ENCODE measurements at places on chromosomes 4 and X.
A peak's percentile ranks its signal among the peaks of the same experiment; 100 is the strongest.

GRCh38 chr4:85406185-85406584, 68.8 kb upstream of the ARHGAP24 start:
- no peak for DNase-seq

GRCh38 chrX:68833855-68834331, 5.1 kb downstream of the EFNB1 start:
- DNase-seq, result no peak

DNA sequence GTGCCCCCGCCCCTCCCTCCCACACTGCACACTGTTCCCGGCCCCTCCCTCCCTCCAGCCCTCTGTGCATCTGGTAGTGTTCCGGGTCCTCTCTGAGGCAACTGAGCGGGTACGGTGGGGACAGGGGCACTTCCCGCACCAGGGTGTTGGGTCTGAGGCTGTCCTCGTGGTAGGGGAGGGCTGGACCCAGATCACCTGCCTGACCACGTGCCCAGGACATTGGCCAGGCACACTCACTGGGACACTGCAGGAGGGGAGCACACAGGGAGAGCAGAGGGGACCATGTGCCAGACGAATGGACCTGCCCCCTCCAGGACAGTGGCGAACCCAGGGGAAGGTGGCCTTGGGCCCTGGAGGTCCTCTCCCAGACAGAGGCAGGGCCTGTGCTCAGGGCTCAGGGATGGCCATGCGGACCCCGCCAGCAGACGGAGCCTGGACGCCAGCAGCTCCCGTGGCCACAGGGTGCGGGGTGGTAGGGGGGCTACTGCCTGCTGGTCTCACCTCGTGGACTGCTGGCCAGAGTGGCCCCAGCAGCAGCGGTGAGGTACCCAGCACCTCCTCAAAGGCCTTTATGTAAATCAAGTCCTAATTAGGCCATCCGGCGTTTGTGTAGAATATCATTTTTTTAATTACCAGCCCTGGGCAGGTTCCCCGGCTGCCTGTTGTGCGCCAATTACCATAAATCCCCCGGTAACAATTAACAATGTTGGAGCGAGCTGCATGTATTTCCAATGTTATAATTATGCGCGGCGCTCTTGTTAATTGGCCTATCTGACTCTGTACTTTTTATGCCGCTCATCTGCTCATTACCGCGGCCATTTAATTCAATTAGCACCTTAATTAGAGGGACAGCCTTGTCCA, 106.9 kb downstream of the FAM53A start:
- no peak for DNase-seq

DNA sequence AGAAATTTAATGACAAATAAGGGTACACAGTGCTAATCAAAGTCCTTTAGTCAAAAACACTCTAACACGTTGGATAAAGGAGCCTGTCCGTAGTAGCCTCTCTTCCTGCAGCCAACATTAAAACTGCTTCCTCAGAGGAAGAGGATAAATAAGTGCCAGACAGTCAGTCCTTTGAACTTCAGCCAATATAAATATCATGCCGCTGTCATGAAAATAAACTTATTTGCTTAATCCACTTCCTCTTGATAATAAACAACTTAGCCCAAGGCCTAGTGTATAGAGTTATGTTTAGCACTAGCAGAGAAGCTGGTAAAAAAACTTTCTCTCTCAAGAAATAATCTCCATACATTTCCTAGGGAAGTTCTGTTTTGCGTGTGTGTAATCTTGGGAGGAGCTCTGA, 196.7 kb downstream of the HS3ST1 start:
- peak; percentile 53 for DNase-seq

DNA sequence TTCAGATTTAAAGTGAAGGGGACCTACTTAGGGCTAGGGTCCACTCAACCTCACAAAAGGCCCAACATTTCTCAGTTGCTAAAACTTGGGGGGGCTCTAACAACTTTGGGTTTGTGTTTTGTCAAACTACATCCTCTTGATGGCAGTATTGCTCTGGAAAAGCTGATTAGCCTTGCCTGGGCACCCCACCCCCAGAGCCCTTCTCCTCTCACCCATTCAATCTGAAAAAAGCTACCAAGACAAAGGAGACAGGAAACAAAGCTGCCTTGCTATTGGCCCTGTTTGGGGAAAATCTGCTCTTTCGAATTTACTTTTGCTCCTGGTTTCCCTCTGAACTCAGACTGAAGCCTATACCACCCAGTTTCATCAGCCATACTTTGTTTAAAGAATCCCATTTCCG, 195.2 kb upstream of the STK26 start:
- peak; percentile 53 for DNase-seq

GRCh38 chrX:101787934-101788333, 128.3 kb upstream of the ARMCX2 start:
- DNase-seq, result no peak

DNA sequence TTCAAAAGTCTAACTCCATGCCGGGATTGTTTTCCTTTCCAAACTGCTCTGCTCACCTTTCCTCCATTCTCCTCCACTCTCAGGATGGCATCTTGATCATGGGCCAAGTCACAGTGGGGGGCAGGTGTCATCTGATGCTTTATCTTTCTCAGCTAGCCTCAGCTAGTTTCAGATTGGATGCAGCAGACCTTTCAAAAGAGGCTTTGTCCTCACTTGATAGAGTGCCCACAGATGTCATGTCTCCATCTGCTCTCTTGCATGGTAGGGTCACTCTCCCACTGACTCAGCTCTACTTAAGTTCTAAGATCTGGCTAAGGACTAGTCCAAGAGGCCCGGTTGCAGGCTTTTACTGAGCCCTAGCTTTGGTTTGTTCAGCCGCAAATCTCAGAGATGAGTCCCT, 341.8 kb upstream of the GALNT7 start:
- DNase-seq, result no peak

- DNase-seq, result no peak
Measured at GRCh38 chr4:40812856-40813255, 63.1 kb downstream of the NSUN7 start.

- no peak for DNase-seq
Measured at GRCh38 chr4:1047976-1048772, 36.7 kb downstream of the FGFRL1 start.

- no peak for DNase-seq
Measured at GRCh38 chrX:76420237-76420636, 7.3 kb upstream of the MAGEE1 start.

DNA sequence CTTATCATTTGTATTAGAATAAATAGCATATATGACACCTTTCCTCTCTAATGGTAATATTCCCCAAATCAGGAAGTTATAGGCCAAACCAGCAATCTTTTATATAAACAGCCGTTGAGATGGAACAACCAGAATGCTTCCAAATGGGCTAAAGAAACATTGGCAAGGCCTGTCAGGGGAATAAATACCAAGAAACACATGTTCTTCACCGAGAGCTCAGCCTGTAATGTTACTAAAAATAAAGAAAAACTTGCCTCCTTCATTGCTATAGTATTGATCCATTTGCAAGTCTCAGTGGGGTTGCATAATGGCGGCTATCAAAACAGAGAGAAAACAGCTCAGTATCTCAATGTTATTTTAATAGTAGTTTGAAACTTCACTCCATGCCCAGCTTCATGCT, 104.9 kb downstream of the FAM13A start:
- no peak for DNase-seq

DNA sequence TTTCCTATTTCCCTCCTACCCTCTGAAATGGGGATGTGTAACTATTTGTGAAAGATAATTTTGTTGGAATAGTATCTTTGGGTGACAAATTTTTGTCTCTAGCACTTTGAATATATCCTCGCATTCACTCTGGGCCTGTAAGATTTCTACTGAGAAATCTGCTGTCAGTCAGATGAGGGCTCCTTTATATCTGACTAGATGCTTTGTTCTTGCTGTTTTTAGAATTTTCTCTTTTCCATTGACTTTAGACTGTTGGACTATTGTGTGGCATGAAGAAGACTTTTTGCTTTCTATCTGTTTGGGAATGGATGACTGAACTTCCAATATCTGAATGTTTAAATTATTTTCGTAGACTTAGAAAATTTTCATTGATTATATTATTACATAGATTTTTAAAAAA, 54.2 kb upstream of the GRID2 start:
- DNase-seq, result no peak

- no peak for DNase-seq
Measured at GRCh38 chr4:102439236-102439614, 61.9 kb upstream of the NFKB1 start.

DNA sequence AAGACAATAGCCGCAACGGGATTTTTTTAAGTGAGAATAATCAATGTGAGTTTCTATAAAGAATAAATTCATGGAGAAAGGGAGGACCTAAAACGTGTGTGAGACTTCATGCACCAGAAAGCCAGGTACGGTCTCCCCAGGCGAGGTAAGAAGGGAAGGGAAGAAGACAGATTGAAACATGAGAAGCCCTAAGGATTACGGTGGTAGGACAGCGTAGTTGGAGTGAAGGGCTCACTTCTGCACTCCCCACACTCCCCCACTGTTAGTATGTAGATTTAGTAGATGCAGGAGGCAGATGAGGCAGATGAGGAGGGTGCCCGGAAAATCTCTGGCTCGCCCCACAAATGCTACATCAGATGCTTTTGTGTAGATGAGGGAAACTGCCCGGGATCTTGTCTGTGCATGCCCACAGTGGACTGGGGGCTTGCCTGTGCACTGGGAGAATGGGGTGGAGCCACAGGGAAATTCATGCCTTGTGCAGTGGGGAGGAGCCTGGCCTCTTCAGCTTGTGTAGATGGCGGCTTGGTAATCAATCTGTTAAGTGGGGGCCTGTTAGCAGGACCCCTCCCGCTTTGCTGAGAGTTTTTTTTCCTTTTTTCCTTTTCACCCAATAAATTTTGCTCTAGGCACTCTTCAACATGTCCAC, 1544.5 kb upstream of the TENM3 start:
- DNase-seq, result no peak

GRCh38 chr4:2313366-2313765, 51.5 kb upstream of the MXD4 start:
- no peak for DNase-seq

GRCh38 chrX:154074199-154074598, 23.3 kb downstream of the MECP2 start:
- DNase-seq, result no peak

GRCh38 chrX:25290132-25290531, 274.4 kb upstream of the ARX start:
- DNase-seq, result no peak

- DNase-seq, result no peak
Measured at GRCh38 chr4:147340111-147340510, 140.8 kb upstream of the EDNRA start.

GRCh38 chr4:74206088-74206825, 48.3 kb downstream of the MTHFD2L start:
- no peak for DNase-seq

DNA sequence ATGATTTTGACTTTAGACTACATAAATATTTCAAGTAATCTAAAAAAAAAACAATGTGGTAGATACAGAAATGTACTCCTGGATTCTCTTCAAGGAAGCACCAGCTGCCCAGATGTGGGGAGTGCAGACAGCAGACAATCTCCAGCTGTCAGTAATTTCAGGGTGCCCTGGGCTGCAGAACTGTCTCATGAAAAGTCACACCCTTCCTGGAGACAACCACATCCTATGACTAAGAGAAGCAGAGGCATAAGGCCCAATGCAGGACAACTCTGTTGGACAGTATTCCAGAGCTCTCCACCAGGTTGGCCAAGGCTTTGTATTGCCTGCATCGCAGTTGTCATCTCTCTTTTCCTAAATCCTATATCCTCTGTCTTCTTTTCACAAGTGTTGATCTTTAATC, 34.4 kb upstream of the BLTP1 start:
- DNase-seq, result no peak

- DNase-seq, result no peak
Measured at GRCh38 chr4:146105464-146105863, 70.1 kb upstream of the LSM6 start.

- no peak for DNase-seq
Measured at GRCh38 chr4:159434114-159434870, 331.4 kb downstream of the RAPGEF2 start.

DNA sequence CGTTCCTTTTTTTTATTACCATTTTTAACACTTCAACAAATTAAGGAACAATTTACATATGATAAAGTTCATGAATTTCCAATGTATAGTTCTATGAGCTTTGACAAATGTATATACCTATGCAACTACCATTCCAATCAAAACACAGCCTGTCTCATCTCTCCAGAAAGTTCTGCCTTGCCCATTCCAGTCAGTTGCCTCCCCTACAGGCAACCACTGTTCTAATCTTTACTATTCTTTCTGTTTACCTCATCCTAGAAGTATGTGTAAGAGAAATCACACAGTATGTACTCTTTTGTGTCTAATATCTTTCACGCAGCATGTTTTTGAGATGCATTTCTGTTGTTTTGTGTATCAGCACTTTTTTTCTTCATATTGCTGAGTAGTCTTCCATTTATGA, 224.9 kb downstream of the KIT start:
- DNase-seq, result no peak

DNA sequence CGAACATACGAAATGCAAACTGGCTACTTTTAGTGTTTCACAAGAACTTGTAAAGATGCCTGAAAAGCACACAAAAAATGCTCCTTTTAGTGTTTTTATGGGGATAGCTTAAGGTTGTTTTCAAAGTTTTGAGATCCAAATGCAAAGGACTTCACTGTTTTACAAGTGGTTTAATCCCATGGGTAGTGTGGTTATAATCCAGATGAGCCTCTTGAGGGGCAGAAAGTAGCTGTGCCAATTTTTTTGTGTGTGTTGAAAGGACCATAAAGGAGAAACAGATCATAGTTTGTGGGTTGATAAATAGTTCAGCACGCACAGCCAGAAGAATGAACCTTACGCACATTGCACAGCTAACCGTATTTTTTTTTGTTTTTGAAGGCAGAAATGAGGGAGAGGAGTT, 126.9 kb upstream of the GIMD1 start:
- DNase-seq, result no peak

- no peak for DNase-seq
Measured at GRCh38 chr4:25160714-25161592, 704 bp upstream of the SEPSECS start.

DNA sequence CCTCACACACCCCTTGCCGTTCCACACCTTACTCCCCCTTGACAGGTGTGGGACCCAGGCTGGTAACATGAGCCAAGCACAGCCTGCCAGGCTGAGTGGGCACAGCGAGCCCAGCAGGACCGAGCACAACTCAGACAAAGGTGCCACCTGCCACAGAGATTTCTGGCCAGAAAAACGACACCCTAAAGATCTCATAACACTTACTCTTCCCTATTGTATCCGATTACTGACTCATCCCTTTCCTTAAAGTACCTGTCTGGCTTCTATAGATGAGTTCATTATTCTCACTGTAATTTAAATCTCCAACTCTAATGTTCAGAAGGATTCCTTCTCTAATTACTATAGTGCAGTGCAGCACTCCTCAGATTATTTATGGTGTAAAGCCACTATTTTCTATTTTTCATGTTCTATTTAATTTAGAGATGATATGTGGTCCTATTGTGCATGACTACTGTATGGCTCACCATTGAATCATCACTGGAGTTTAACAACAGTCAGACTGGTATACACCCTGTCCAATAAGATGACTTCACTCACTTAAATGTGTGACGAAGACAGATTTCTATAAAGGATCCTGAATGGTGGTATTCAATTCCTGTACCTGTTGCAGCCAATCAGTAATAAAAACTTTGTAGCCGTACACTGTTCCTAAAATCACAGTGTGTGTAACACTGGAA, 7.6 kb upstream of the SYTL5 start:
- DNase-seq, result peak; percentile 12

- peak; percentile 46 for DNase-seq
Measured at GRCh38 chr4:20422398-20422797, 170.7 kb downstream of the SLIT2 start.

GRCh38 chrX:101206471-101206870, 13.1 kb upstream of the DRP2 start:
- DNase-seq, result no peak

- DNase-seq, result no peak
Measured at GRCh38 chr4:117533501-117533900, 448.1 kb upstream of the TRAM1L1 start.

GRCh38 chr4:786074-786741, 39.7 kb downstream of the CPLX1 start:
- no peak for DNase-seq
